HL-60 (cell line): ENCODE measurements at places on chromosomes 5 and 9.
A peak's percentile ranks its signal among the peaks of the same experiment; 100 is the strongest.

DNA sequence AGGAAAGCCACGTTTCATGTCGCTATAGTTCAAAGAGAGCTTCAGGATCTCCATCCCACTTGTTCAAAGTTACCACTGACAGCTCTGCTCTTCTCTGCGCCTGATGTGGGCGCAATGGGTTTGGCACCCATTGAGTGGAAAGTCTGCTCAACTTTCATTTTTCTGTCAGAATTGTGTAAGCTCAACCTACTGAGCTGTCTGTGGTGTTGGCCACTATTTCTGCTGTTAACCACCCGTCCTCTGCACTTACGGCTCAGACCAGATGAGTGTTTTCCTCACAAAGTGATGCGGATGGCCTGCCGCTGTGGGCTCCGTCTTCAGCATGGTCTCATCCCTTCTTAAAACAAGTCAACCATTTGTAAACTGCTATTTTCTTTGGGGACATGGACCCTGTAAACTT, 131.2 kb downstream of the WNK2 start:
- no peak for DNase-seq

- no peak for DNase-seq
Measured at GRCh38 chr5:142547445-142548380, 138.2 kb downstream of the FGF1 start.

DNA sequence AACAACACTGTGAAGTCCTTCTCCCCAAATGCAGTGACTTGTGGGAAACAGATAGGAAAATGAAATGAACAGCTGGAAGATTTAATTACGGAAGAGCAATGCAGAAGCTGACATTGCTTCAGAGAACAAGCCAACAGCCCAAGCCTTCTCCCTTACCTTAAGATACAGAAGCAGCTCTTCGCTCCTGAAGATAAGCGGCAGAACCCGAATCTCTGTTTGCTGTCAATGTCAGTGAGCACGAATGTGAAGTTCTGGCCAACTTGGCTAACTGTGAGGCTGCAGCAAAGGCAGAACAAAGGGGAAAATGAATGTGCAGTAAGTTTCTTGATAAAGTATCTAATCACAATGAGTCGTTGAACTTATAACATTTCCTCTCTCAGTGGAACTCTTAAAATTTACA, 172.4 kb downstream of the DENND1A start:
- DNase-seq, result no peak

DNA sequence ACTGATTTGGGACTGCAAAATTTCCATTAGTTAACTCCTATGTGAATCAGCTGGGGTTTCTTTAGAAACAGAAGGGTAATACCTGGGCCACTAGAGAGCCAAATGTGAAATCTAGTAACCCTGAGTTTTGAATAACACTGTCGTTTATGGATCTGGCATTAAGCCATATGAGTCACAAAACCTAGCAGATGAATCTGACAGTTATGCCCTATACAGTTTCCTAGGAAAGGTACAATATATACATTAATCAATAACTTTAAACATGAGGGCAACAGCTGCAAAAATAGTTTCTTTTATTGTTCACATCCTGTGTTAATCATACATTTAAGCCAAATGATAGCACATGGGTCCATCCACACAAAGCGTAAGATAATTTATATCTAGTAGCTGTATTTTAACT, 56.9 kb downstream of the PAM start:
- no peak for DNase-seq

DNA sequence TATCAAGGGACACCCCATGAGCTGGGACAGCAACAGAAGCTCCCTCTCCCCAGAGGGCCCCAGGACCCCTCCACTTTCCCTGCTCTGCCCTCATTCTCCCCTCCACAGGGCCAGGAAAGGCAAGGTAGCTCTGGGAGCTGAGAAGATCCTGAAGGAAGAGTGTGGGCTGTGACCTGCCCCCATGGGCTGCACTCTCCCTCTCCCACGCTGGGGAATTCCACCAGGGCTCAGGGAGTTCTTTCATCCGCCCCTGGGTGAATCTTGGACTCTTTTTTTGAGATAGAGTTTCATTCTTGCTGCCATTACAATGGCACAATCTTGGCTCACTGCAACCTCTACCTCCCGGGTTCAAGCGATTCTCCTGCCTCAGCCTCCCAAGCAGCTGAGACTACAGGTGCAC, 73.8 kb downstream of the C9orf50 start:
- DNase-seq, result no peak

DNA sequence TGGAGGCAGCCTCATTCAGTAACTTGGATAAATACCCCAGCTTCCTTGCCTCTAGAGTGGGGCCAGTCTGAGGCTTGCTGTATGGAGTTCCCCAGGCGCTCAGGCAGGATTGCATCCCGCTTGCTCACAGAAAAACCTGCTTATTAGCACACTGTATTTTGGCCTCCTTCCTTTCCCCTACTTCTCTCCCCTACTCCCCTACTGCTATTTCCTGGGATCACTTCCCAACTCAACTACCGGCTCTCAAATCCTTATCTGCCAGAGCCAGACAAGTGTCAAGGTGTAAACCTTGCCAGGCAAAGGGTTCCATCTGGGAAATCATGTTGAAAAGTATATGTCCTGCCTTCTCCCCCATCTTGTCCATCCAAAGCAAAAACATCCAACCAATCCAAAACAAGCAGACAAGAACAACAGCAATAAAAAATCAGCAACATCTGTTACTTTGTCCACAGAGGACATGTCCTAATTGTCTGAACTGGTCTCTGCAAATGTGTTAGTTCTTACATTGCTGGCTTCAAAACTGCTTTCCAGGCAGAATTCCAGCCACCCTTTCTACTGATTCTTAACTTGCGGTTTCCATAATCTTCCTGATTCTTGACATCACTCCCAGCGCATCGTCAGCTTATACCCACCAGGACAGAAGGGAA, 164.1 kb upstream of the SEMA6A start:
- DNase-seq, result no peak

- DNase-seq, result peak; percentile 38
Measured at GRCh38 chr9:85610074-85610860, 131.5 kb downstream of the AGTPBP1 start.

- DNase-seq, result no peak
Measured at GRCh38 chr9:12723409-12724028, 30.3 kb downstream of the TYRP1 start.

DNA sequence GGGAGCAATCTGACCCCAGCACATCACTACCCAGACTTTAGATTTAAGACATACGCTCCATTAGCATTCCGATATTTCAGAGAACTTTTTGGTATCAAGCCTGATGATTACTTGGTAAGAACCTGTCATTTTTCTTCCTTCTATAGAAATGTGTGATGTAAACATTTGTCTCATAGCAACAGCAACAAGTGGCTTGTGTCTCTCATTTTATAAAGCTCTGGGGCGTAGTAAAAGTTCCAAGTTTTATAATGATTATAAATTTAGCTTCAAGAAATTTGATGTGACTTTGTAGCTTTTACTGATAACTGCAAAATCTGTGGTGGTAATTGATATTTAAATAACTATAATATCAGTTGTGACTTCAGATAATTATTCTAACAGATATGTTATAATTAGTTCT, 137.2 kb downstream of the PRKACG start:
- DNase-seq, result no peak

- no peak for DNase-seq
Measured at GRCh38 chr5:88058625-88059024, 210.0 kb downstream of the TMEM161B start.

DNA sequence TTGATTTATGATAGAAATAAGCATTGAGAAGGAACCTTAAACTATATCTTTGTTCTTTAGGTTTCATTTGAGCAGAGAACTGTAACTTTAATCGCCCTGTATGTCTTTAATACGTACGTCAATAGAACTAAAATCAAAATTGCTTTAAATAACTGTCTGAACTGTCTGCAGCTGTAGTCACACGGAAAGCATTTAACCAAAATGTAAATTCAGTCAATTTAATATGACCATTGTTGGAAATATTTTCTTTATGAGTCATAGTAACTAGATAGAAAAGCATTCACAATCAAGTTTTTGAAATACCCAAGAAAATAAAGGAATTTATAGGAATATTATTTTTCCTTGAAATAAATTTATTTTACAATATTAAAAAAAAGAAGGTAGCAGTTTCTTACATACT, 157.1 kb upstream of the CDH6 start:
- DNase-seq, result no peak

GRCh38 chr5:11468334-11469039, 435.8 kb downstream of the CTNND2 start:
- no peak for DNase-seq

GRCh38 chr5:150618588-150619281, 21.7 kb upstream of the SYNPO start:
- no peak for DNase-seq

DNA sequence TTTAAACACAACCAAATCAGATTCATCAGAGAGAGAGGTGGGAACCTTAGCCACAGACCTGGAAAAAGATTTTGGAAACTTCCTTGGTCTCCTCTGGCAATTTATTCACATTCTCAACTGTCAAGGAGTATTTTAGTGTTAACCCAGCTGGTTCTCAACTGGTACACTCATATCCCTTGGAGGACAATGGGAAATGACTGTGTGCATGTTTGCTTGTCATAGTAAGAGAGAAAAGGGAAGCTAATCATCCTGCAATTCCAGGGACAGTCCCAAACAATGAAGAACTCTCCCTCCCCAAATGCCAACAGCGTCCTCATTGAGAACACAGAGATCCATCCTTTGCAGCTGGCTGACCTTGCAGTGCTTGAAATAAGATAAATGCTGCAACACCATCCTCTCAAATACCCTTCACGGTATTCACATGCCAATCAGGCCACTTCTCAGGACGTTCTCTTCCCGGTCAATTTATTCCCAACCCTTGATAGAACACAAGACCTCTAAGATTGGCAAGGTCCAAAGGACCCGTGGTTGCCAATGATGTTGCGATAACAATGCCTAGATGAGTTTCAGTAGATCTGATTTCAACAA, 75.5 kb downstream of the EPB41L4B start:
- no peak for DNase-seq

GRCh38 chr9:136882109-136882946, 4.0 kb upstream of the TRAF2 start:
- DNase-seq, result no peak

DNA sequence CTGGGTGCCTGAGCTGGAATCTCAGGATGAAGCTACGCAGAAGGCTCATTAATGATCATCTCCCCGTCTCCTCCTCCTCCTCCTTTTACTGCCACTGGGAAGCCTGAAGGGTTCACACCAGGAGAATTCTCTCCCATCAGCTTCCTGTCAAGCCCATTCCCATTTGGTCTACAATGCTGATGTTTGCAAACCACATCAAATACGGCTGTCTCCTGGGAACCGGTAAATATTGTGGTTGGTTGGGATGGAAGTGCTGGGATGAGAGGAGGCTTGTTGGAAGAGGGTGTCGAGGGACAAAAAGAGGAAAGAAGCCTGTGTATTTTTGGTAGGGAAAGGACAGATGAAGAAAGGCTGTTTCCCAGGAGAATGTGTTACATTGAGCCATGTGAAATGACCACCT, 13.2 kb upstream of the S1PR3 start:
- no peak for DNase-seq

- DNase-seq, result no peak
Measured at GRCh38 chr9:105129731-105130130, 114.7 kb upstream of the SLC44A1 start.

DNA sequence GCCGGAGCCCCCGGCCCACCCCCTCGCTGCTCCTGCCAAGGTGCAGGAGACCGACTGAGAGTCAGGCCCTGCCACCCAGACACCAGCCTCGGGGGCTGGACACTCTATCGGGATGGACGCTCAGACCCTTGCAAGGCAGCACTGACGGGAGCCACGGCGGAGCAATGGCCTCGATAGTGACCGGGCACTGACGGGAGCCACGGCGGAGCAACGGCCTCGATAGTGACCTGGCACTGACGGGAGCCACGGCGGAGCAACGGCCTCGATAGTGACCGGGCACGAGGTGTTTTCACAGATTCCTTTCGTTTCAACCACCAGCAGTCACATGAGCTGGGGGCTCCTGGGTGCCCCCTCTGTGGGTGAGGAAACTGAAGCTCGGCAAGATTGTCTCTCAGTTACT, 123.6 kb upstream of the PPP1R26 start:
- DNase-seq, result no peak

- no peak for DNase-seq
Measured at GRCh38 chr9:4997196-4997595, 12.1 kb downstream of the JAK2 start.

- no peak for DNase-seq
Measured at GRCh38 chr9:133428617-133429101, 6.5 kb downstream of the ADAMTS13 start.

GRCh38 chr5:42309865-42310264, 113.4 kb upstream of the GHR start:
- no peak for DNase-seq

DNA sequence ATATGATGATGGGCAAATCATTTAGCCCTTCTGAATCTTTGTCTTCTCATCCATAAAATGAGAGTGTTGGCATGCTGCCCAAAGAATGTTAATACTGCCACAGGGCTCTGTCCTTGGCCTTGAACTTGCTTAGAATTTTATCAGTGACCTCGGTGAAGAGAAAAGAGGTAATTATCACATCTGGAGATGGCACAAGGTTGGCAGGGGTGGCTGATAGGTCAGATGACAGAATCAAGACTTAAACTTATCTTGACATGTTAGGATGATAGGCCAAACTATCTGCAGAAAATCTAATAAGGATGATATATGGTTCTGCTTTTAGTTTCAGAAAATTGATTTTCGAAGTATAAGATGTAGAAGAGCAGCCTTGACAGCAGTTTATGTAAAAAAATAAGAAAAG, 599.1 kb upstream of the CLINT1 start:
- DNase-seq, result no peak

DNA sequence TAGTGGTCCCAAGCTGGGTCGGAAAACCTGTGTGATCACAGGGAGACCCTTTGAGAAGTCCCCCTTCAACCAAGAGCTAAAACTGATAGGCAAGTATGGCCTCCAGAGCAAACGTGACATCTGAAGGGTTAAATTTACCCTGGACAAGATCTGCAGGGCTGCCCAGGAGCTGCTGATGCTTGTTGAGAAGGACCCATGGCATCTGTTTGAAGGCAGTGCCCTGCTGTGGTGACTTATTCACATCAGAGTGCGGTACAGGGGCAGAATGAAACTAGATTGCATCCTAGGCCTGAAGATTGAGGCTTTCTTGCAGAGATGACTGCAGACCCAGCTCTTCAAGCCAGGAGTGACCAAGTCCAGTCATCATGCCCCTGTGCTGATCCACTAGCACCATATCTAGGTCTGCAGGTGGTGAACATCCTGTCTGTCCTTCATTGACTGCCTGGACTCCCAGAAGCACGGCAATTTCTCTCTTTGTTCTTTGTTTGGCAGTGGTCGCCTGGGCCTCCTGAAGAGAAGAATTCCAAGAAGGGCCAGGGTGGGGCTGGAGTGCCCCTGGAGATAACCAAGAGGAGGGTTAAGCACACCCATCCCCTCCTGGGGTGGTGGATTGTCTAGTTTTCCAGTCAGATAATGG, 25.7 kb upstream of the CHD1 start:
- no peak for DNase-seq
